ENCODE measurements at places on chromosomes 12 and 14.

DNA sequence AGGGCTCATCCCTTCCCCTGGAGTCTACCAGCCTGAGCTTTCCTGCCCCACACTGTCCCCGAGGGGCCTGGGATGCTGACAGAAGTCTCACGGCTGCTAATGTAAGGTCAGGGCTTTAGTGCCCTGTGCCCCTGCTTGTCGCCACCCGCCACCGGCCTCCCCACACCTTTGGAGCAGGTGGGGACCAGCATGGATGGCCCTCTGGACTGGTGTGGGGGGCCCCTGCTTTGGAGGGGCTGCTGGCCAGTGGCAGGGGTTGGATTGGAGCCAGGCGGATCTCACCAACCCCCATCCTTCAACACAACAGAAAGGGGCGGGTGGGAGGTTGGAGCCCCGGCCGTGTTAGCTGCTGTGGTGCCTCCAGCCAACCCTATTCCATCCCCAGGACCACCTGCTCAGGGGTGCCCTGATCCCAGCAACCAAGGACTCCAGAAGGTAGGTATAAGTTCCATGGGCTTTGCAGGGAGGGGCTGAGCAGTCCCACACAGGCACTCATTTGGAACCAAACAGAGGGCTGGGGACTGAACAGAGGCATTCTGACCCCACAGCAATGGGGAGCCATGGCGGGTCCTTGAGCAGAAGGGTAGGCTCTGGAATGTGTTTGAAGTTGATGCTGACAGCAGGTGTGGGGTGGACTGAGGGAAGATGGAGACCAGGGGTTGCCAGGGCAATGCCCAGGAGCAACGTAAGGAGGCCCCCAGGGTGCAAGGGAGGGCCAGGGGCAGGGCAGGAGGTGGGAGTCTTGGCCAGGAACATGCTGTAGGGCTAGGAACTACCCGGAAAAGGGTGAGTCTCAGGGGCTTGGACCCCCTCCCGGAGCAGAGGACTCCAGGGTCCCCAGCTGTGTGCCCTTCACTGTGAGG is 145.1 kb upstream of the C14orf180 start:
- no peak for DNase-seq

- no peak for DNase-seq
Measured at GRCh38 chr12:118456741-118457140, 80.4 kb downstream of the SUDS3 start.

DNA sequence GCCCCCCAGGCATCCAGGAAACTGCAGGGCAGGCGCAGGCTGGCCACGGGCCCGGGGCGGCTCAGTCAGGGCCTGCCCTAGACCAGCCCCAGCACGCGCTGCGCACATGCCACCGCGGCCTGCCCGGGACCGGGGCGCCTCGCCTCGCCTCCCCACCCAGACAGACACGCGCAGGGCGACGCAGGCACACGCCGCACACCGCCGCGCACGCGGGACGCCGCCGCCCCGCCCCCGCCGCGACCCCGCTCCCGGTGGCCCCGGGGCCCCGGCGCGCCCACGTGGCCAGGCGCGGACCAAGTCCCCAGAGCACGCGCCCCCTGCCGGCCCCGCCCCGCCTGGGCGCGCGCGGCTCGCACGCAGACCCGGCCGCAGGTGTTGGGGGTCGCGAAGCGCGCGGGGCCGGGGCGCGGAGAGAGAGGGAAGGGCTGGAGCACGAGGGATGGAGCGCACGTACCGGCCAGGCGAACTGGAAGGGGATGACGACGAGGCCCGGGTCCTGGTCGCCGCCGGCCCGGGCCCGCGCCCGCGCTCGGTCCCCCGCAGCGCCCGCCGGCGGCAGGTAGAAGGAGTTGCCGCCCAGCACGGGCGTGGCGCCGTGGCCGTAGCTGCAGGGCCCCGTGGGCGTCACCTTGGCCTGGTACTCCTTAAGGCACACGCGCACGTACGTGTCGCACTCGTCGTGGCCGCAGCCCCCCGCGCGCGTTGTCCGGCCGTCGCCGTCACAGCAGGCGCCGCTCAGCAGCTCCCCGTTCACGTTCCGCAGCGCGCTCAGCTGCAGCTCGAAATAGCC is 1.1 kb downstream of the JAG2 start:
- no peak for DNase-seq

DNA sequence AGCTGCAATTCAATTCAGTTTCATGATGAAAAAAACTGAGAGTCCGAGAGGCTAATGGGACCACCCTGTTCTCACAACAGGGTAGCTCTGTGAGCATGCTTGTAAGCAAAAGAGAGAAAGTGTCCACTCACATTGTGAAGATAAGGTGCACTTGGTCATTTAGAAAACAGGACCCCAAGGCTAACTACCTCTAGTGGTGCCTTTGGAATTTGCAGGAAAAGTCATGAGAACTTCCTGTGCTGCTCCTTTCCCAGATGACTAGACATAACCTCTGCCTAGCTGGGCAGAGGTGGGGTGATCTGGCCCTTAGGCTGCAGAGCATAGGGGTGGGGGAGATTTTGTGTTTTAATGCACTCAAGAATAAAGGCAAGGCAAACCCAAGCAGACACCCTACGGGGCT is 118.9 kb downstream of the STAB2 start:
- no peak for DNase-seq

- DNase-seq: no peak
Measured at GRCh38 chr14:92897922-92898565, 24.9 kb upstream of the CHGA start.

- no peak for DNase-seq
Measured at GRCh38 chr12:48682927-48683326, 889 bp upstream of the KANSL2 start.

DNA sequence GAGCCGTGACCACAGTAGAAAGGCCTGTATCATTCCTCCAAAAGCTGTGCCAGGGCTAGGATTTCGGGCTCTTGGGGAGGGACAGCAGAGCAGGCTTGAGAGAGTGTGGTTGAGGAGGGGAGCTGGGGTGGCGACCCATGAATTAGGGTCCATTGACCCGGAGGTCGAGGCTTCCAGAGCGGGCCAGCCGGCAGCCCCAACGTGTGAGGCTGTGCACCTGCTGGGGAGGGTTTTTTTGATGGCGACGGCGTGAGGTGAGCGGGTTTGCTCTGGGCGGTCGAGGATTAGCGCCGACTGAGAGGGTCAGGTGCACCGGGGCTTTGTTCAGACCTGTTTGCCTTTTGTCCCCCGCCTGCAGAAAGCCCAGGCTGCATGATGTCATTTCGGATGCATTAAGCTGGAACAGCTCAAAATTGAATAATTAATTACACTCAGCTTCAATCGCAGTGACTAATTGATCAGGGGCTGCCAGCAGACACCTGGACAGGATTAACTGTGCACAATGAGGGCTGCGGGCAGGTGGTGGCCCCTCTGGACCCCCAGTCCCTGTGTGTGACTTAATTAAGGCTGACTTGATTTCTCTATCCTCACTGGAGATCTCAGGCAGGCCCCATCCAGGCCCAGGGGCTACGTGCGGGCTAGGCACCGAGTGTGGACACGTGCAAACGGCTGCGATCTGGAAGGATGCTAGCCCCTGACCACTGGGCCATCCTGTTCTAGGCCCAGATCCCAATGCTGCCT is 42.1 kb upstream of the MEG3 start:
- DNase-seq: no peak

- no peak for DNase-seq
Measured at GRCh38 chr14:50045039-50045711, 71.2 kb downstream of the VCPKMT start.

- DNase-seq: no peak
Measured at GRCh38 chr12:23361971-23362370, 587.5 kb downstream of the SOX5 start.

DNA sequence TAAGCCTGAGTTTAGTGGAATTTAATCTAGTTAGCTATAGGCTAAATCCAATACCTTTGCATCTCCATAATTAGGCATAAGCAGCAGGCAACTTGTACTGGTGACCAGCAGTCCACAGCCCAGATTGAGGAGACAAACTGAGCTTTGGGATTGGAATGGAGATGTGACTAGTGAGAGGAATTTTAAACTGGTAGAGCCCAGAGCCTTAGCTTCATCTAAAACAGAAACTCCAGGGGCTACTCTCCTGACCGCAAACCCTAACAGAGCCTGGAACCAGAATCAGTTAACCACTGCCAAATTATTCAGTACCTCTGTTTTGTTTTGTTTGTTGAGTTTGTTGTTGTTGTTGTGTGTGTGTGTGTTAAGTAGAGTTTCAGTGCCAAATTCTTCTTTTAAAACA is 53.2 kb downstream of the TSPAN19 start:
- DNase-seq: no peak

GRCh38 chr12:5204831-5205230 is 161.2 kb downstream of the KCNA5 start:
- DNase-seq: no peak

DNA sequence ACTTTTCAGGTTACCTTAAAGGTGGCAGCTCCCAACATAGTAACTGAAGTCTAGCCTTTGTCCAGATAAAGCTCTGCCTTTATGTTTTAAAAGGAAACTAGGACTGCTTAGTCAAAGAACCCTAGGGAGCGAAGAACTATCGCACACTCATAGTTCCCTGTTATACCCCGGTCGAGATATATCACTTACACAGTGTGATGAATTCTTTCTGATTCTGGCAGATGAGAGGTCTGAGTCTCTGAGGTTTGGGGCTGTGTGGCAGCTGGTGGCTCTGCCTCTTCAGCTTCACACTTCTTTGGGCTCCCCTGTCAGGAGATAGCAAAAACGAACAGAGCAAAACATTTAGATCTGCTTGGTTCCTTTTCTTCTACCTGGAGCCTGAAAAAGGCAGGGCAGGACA is 17.0 kb downstream of the ACIN1 start:
- DNase-seq: no peak

DNA sequence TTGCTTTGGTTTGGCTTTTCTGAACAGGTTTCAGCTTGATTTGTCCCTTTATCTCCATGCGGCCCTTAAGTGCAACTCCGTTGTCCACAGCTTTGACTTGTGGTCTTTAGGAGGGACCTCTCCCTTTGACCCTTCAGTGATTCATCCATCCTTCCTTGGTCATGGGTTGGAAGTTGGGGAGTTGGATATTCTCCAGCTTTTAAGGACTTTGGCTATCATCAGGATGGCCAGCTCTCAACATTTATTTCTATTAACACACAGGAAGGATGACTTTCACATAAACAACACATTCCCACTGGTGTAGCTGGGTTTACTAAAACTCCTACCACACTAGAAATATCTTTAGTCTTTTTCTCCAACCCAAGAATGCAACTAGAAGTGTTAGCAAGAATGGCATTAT is 50.9 kb upstream of the E2F7 start:
- no peak for DNase-seq

- DNase-seq: no peak
Measured at GRCh38 chr14:86884498-86884897, 1108.5 kb downstream of the GALC start.

GRCh38 chr12:64691227-64691794 is 67.9 kb downstream of the GNS start:
- DNase-seq: no peak

GRCh38 chr14:105279642-105280361 is 21.0 kb downstream of the BRF1 start:
- DNase-seq: no peak

GRCh38 chr14:37037636-37038387 is 134.6 kb downstream of the SLC25A21 start:
- DNase-seq: no peak

DNA sequence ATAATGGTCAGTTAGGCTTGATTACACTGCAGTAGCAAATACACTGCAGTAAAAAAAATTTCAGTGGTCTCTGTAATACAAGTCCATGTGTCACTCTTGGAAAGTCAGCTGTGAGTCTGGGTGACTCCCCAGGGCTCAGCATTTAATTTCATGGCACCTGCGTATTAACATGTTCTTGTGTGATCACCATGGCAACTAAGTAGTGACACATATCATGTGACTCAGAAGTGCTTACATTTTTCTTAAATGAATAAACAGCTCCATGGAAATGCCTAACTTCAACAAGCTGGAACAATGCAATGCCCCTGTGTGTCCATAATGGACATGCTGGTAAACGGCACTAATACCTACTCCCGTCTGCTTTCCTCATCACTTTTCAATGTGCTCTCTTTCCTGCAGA is 88.5 kb upstream of the ANO4 start:
- peak; percentile 68 for DNase-seq
